Large intestine (tissue), 12 donors: ENCODE measurements at places on chromosomes 3 and 15. TPM values are rescaled to one million over a fixed set of nuclear protein-coding genes. Genes with fewer than 3 reads are reported as not detected.

Gene PRTG
- polyA plus RNA-seq, result 1.7 TPM

- no peak overlapping the region for H3K4me3 ChIP-seq
- H3K36me3 ChIP-seq, result no peaks in the 10 kb centered on the region
- H3K27ac ChIP-seq, result no peak overlapping the region
- H3K27me3 ChIP-seq, result no peaks in the 10 kb centered on the region
- no peaks in the 10 kb centered on the region for H3K4me1 ChIP-seq
- no peak for DNase-seq
Measured at GRCh38 chr15:81225161-81225671, 28.5 kb downstream of the IL16 start.

Gene TRIM69
- polyA plus RNA-seq, result 14.1 TPM

DNA sequence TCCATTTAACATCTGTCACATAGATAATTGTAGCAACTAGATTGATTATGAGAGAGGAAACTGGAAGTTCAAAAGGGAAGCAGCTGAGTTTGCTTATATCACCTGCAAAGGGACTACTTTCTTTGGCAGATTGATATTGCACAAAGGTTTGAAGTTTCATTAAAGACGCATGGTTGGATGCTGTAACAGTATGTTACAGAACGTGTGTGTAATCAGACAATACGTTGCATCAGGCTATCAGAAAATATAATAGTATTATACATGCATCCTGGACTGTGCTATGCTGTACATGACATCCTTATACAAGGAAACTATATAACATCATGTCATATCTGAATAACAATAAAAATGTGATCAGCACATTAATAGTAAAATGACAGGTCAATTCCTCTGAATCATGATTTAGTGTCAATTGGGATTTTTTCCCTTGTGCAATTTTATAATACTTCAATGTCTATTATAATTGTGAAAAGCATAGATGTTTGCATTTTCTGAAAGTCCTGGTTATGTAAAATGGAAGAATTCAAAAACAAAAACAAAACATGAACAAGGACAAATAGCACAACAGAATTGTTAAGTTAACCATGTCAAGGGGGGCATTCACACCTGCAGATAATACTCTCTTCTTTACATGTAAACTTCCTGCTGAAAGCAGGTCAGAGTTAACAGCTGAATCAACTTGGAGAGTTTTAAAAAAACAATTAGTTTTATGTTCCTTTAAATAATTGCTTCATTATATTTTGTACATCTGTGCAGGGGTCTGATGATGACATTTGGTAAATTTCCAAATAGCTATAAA lies 283.2 kb upstream of the KCNH8 start:
- no peaks in the 10 kb centered on the region for H3K27me3 ChIP-seq
- H3K4me1 ChIP-seq, result no peaks in the 10 kb centered on the region
- no peaks in the 10 kb centered on the region for H3K36me3 ChIP-seq
- no peak overlapping the region for H3K27ac ChIP-seq
- no peak overlapping the region for H3K4me3 ChIP-seq

Gene TOPBP1
- polyA plus RNA-seq, result 35.6 TPM

DNA sequence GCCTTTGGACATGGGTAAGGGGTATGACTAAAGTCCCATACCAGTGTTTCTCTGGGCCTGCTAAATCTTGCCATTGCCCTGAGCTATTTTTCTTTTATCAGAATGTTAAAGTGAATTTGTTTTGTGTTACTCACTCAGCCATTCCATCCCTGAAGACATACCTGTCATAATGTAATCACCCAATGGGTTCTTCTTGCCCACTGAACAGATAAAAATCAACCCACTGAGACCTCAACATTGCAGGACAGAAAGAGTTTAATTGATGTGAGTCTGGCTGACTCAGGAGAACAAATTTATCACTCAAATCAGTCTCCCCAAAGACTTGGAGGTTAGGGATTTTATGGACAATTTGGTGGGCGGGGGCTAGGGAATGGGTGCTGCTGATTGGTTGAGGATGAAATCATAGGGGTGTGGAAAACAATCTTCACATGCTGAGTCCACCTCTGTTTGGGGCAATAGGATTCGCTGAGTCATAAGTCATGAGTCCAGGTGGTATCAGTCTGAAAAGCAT lies 47.4 kb downstream of the ILDR1 start:
- no peak overlapping the region for H3K4me3 ChIP-seq
- DNase-seq, result no peak
- no peaks in the 10 kb centered on the region for H3K4me1 ChIP-seq
- H3K27me3 ChIP-seq, result no peaks in the 10 kb centered on the region
- H3K27ac ChIP-seq, result no peak overlapping the region

Gene PTPRG
- polyA plus RNA-seq, result 18.3 TPM

GRCh38 chr3:168914662-168915061 lies 748.9 kb downstream of the MECOM start:
- no peaks in the 10 kb centered on the region for H3K36me3 ChIP-seq
- H3K27me3 ChIP-seq, result no peaks in the 10 kb centered on the region
- no peak overlapping the region for H3K4me3 ChIP-seq
- H3K4me1 ChIP-seq, result no peaks in the 10 kb centered on the region
- DNase-seq, result no peak

Gene ZDHHC19
- polyA plus RNA-seq, result 0.42 TPM

- no peak overlapping the region for H3K4me3 ChIP-seq
- DNase-seq, result peak; percentile 45
- no peak overlapping the region for H3K27ac ChIP-seq
- peaks cover 31% of the 10 kb centered on the region for H3K4me1 ChIP-seq
- H3K36me3 ChIP-seq, result no peaks in the 10 kb centered on the region
Measured at GRCh38 chr3:195556390-195556789, 13.3 kb upstream of the PPP1R2 start.

Gene TICRR
- polyA plus RNA-seq, result 3.9 TPM

DNA sequence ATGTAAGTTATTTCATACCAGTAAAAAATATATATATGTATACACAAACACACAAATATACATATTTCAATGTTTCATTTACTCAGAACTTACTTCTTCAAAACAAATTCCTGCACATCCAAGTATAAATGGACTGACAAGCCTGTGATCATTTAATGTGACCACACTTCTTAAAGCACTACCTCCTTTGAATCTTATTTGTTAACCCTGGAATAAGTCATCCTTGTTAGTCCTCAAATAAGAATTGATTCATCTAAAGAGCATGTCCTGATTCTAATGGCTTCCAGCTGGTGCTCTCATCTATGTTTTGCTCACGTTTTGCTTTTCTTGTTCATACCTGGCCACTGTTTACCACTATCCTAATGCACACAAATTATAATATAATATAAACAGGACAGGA lies 103.9 kb upstream of the UBP1 start:
- no peaks in the 10 kb centered on the region for H3K4me1 ChIP-seq

DNA sequence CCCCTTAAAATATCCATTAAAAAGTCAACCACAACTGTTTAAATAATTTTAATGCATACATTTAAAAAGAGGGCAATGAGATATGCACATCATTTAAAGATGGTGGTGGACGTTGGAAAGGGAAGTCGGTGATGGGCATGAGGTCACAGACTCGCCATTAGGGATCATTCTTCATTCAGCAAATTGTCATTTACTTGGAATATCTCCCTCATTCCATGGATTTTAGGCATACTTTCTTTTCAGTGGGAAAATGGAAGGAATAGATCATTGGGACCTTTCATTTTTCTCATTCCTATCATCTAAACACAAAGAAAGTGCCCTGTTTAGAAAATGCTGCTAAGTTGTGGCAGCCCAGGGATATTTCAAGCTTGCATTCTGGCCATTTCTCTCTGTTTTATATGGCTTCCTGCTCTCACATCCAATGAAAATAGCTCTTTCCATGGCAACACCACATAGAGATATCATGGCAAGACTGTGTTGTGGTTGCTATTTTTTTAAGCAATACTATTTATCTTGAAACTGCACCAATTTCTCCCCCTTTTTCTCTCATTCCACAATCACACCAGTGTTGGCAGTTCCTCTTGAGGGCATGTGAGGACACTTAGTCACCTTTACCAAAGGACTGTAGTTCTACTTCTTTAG lies 40.7 kb upstream of the LMCD1 start:
- no peak overlapping the region for H3K27ac ChIP-seq
- no peaks in the 10 kb centered on the region for H3K36me3 ChIP-seq
- H3K4me1 ChIP-seq, result no peaks in the 10 kb centered on the region
- no peak for DNase-seq
- no peak overlapping the region for H3K4me3 ChIP-seq

DNA sequence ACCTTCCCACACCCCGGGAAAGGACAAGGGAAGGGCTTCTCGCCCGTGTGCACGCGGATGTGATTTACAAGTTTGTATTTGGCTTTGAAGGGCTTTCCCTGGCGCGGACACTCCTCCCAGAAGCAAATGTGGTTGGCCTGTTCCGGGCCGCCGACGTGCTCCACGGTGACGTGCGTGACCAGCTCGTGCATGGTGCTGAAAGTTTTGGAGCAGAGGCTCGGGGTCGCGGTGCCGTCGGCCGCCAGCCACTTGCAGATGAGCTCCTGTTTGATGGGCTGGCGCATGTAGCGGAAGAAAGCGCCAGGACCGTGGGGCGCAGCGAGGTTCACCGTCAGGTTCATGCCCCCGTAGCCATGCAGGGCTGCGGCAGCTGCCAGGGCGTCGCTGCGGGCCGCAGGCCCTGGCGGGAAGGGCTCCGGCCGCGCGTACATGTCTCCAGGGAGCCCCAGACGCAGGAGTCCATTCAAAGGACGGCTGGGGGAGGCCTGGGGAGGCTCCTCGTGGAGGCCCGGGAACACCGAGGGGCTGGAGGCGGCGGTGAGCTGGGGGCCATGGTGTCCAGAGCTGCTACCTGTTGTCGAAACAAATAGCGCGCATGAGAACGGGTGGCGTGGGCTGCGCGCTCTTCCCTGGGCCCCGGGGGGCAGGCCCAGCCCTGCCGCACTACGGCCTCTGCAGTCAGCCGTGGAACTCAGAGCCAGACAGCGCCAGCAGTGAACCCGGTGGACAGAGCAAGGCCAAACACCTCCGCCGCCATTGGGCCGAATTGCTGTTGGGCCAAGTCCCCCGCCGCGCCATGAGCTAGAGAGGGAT lies 10.2 kb downstream of the ZIC4 start:
- H3K36me3 ChIP-seq, result no peaks in the 10 kb centered on the region
- H3K27me3 ChIP-seq, result peaks cover 100% of the 10 kb centered on the region
- no peak for DNase-seq
- no peaks in the 10 kb centered on the region for H3K4me1 ChIP-seq
- no peak overlapping the region for H3K27ac ChIP-seq
- H3K4me3 ChIP-seq, result no peak overlapping the region

Gene SNRPA1
- polyA plus RNA-seq, result 61.1 TPM

Gene ARID3B
- polyA plus RNA-seq, result 13.1 TPM

DNA sequence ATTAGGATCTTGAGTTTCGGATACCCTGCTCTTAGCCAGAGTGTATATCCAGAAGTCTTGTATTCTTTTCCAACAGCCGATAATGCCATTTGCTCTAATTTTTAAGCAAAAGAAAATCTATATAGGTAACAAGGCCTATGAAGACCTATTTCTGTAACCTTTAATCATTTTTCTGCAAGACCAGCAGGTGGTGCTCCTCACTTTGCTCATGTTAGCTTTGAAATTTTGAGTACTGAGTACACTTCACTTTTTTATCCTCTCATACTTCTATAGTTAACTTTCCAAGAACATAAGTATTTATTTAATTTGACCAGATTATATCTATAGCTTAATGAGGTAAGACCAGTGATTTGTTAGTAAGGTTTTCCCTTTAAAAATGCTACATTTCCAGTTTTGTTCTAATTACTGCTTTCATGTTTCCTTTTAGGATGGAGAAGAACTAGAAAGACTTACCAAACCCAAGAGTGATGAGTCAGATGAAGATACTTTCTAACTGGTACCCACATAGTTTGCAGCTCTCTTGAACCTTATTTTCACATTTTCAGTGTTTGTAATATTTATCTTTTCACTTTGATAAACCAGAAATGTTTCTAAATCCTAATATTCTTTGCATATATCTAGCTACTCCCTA lies 20.5 kb downstream of the SLC35A5 start:
- H3K36me3 ChIP-seq, result peaks cover 36% of the 10 kb centered on the region
- no peaks in the 10 kb centered on the region for H3K27me3 ChIP-seq
- no peaks in the 10 kb centered on the region for H3K4me1 ChIP-seq
- DNase-seq, result peak; percentile 22

DNA sequence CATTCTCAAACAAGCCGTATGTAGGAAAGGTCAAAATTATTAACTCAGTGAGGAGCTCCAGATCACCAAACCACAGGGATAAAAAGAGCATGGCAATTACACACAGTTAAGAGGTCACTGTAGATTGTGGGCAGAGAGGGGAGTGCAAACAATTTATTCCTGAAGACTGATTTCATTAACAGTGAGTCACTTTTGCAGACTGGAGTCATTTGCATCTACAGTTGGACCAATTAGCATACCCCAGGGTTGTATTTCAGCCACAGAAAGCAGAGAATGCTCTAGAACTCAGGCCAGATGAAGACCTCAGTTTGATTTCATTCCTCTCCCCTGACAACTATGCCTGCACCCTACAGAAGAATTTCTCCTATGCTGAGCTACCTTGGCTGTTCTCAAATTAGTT lies 40.1 kb downstream of the SETMAR start:
- no peaks in the 10 kb centered on the region for H3K4me1 ChIP-seq
- no peaks in the 10 kb centered on the region for H3K36me3 ChIP-seq
- H3K27ac ChIP-seq, result no peak overlapping the region

Gene MASP1
- 56.6 TPM for polyA plus RNA-seq
